ENCODE measurements at places on chromosomes 7 and 10. TPM values are rescaled to one million over a fixed set of nuclear protein-coding genes. Genes with fewer than 3 reads are reported as not detected.

The CLEC2L gene
- not detected for total RNA-seq

The MSRB2 gene
- total RNA-seq, result 34.5 TPM

The UCMA gene
- not detected for total RNA-seq

The TLX1 gene
- total RNA-seq, result not detected

DNA sequence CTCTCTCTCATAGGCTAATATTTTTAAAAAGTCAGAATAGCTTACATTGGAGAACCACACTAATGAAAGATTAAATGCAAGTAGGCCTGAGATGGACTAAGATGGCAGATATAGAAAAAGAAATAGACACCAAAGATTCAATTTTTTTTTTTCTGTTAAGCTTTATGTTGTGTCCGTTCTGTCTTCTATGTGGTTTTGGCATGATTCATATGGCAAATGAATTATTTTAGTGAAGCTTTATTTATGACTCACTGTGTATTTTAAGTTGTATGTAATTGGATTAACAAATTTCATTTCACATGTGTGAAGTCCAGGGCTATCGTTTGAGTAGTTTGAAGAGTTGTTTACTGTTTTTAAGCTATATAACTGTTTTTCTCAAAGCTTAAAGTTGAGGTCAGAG, 214.8 kb downstream of the CAMK1D start:
- H3K27ac ChIP-seq, result no peak overlapping the region
- H3K27me3 ChIP-seq, result no peaks in the 10 kb centered on the region
- H3K4me3 ChIP-seq, result no peak overlapping the region
- no peak for DNase-seq
- no peaks in the 10 kb centered on the region for H3K4me1 ChIP-seq

GRCh38 chr10:132175907-132176581, 10.7 kb upstream of the DPYSL4 start:
- H3K4me3 ChIP-seq, result no peak overlapping the region
- H3K36me3 ChIP-seq, result no peaks in the 10 kb centered on the region
- no peaks in the 10 kb centered on the region for H3K4me1 ChIP-seq
- no peaks in the 10 kb centered on the region for H3K27me3 ChIP-seq
- DNase-seq, result peak; percentile 62

- DNase-seq, result no peak
- H3K36me3 ChIP-seq, result no peaks in the 10 kb centered on the region
- no peaks in the 10 kb centered on the region for H3K27me3 ChIP-seq
- H3K4me1 ChIP-seq, result no peaks in the 10 kb centered on the region
Measured at GRCh38 chr7:28999895-29000716, 42.0 kb upstream of the TRIL start.

DNA sequence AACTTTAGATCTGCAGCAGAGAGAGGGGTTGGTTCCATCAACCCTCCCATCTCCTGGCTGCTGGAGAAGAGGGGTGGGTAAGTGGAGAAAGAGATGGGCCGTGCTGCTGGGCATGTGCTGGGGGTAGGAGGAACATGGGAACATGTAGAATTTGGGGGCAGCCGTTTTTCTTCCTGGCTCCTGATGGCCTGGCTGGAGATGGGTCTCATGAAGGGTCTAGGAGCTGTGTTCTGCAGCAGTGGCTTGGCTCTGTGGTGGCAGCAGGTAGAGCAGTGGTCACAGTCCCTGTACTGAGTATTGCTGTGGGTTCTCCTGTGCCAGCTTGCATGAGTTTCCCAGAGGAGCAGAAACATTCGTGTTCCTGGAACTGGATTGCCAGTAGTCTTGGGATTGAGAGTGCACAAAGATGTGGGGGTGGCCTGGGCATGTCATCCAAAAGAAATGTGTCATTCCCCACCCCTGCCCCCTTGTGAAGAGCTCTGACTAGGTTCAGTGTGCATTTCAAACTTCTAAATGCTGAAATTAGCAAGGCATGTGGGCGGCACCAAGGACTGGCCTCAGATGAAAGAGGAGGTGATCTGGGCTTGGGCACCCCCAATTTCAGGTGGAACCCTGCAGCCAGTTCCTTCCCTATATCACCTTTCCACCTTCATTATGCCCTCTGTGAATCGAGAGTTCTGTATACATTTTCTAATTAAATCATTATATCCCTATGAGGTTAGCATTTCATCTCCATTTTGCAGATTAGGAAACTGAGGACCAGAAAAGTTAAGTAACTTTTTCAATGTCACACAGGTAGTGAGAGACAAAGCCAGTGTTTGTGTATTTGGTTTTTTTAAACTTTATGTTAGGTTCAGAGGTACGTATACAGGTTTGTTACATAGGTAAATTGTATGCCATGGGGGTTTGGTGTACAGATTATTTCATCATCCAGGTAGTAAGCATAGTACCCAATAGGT, 2.1 kb downstream of the CHST3 start:
- no peak for DNase-seq
- H3K36me3 ChIP-seq, result no peaks in the 10 kb centered on the region
- H3K4me3 ChIP-seq, result peak overlapping the region; percentile 85
- H3K27me3 ChIP-seq, result no peaks in the 10 kb centered on the region
- H3K27ac ChIP-seq, result no peak overlapping the region

DNA sequence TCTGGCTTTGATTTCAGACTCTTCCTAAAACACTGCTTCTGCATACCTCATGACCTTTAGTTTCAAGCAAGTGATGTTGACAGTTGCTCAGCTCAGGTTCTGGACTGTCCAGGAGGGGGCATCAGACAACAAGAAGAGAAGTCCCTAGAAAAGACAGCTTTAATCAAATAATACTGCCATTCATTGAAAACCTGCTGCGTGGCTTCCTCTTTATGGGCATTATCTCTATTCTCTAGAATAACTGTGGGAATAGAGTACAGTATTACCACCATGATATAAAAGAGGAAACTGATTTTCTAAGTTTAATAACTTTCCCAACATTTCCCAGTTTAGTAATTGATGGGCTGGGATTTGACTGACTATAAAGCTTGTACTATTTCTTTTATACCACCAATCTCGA, 170.4 kb downstream of the SNX13 start:
- H3K36me3 ChIP-seq, result no peaks in the 10 kb centered on the region
- DNase-seq, result no peak
- no peak overlapping the region for H3K27ac ChIP-seq

- peak; percentile 69 for DNase-seq
- no peaks in the 10 kb centered on the region for H3K4me1 ChIP-seq
- peak overlapping the region; percentile 54 for H3K27ac ChIP-seq
- no peaks in the 10 kb centered on the region for H3K36me3 ChIP-seq
- no peaks in the 10 kb centered on the region for H3K27me3 ChIP-seq
Measured at GRCh38 chr10:19815036-19815730, 1.0 kb upstream of the PLXDC2 start.

- no peak overlapping the region for H3K4me3 ChIP-seq
- no peaks in the 10 kb centered on the region for H3K36me3 ChIP-seq
- no peaks in the 10 kb centered on the region for H3K27me3 ChIP-seq
- no peak overlapping the region for H3K27ac ChIP-seq
- no peaks in the 10 kb centered on the region for H3K4me1 ChIP-seq
- DNase-seq, result no peak
Measured at GRCh38 chr7:35875292-35875691, 74.4 kb downstream of the SEPTIN7 start.

DNA sequence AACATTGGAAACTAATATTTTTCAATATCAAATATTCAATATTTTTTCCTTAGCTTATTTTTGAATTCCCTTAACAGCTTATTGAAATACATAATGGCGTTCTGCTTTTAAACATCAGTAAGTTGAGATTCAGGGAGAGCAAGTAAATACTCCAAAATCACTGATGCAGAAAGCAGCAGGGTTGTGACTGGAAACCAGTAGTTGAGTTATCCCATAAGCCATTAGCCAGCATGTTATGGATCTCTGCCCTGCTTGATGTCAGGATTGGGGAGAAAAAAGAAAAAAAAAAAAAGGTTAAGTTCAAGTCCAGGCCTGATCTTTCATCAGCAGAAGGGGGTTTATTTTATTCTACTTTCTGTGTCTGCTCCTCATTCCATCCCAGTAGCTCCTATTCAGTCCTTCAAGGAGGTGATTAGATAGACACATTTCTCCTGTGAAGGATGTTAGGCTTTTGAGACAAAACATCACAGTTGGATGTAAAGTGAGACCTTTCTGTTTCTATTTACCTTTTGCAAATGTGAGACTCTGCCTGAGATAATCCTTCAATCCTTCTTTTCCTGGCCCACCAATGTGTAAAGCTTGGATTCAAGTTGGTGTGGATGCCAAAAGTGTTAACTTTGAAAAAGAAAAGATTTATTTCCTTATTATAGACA, 110.9 kb upstream of the HDAC9 start:
- H3K27ac ChIP-seq, result no peak overlapping the region
- no peak for DNase-seq
- H3K27me3 ChIP-seq, result no peaks in the 10 kb centered on the region
- peaks cover 3% of the 10 kb centered on the region for H3K4me1 ChIP-seq
- no peaks in the 10 kb centered on the region for H3K36me3 ChIP-seq
- no peak overlapping the region for H3K4me3 ChIP-seq

GRCh38 chr10:24556750-24557742, 166.6 kb downstream of the ARHGAP21 start:
- H3K27ac ChIP-seq, result no peak overlapping the region
- H3K36me3 ChIP-seq, result no peaks in the 10 kb centered on the region
- H3K4me3 ChIP-seq, result no peak overlapping the region

GRCh38 chr7:82221152-82221674, 222.4 kb downstream of the CACNA2D1 start:
- no peak overlapping the region for H3K4me3 ChIP-seq
- no peaks in the 10 kb centered on the region for H3K36me3 ChIP-seq
- no peak for DNase-seq
- no peaks in the 10 kb centered on the region for H3K27me3 ChIP-seq
- H3K27ac ChIP-seq, result no peak overlapping the region

GRCh38 chr10:34575882-34576281, 239.2 kb downstream of the PARD3 start:
- DNase-seq, result no peak
- no peak overlapping the region for H3K27ac ChIP-seq
- no peak overlapping the region for H3K4me3 ChIP-seq
- H3K4me1 ChIP-seq, result no peaks in the 10 kb centered on the region
- H3K36me3 ChIP-seq, result no peaks in the 10 kb centered on the region

GRCh38 chr10:71294091-71294561, 24.9 kb upstream of the SLC29A3 start:
- no peak for DNase-seq
- no peak overlapping the region for H3K4me3 ChIP-seq
- H3K36me3 ChIP-seq, result no peaks in the 10 kb centered on the region
- no peaks in the 10 kb centered on the region for H3K4me1 ChIP-seq
- no peak overlapping the region for H3K27ac ChIP-seq
